ENCODE measurements at places on chromosomes 5 and 9. TPM values are rescaled to one million over a fixed set of nuclear protein-coding genes. Genes with fewer than 3 reads are reported as not detected.
A peak's percentile ranks its signal among the peaks of the same experiment; 100 is the strongest.

The FLT4 gene
- 2.0 TPM for total RNA-seq

The SPOCK1 gene
- total RNA-seq, result 84.5 TPM

The FBP1 gene
- 4.1 TPM for total RNA-seq

The MATR3 gene
- total RNA-seq, result 159 TPM

The PCDHB16 gene
- total RNA-seq, result 5.3 TPM

The PCDHB13 gene
- 4.2 TPM for total RNA-seq

The BTNL3 gene
- total RNA-seq, result not detected

The FOXD4L5 gene
- total RNA-seq, result not detected

The OLFM1 gene
- 9.7 TPM for total RNA-seq

The AIF1L gene
- 27.3 TPM for total RNA-seq

The JAKMIP2 gene
- 0.33 TPM for total RNA-seq

The PTPRD gene
- 5.5 TPM for total RNA-seq

The CARTPT gene
- total RNA-seq, result not detected

The SLC22A4 gene
- 1.5 TPM for total RNA-seq

GRCh38 chr9:130823435-130823834 lies 11.6 kb upstream of the ABL1 start:
- no peak for DNase-seq

DNA sequence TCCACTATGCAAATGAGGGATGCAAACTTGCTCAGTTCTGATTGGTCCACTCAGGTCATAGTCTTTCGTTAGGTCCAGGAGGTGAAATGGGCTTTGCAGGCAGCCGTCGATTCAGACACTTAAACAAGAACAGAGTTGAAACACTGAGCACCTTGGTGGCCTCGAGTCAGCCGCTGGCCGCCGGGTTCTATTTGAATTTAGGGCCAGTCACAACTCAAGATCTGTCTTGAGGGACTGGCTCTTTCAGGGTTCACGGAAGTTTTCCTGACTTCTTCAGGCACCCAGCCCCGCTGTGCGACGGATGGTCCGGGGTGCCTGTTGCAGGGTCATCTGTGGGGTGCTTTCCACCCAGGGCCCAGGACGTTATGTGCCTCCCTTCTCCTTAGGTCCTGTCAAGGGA lies 412.8 kb upstream of the IRX4 start:
- no peak for DNase-seq

GRCh38 chr5:37975531-37975930 lies 135.7 kb upstream of the GDNF start:
- DNase-seq, result no peak

DNA sequence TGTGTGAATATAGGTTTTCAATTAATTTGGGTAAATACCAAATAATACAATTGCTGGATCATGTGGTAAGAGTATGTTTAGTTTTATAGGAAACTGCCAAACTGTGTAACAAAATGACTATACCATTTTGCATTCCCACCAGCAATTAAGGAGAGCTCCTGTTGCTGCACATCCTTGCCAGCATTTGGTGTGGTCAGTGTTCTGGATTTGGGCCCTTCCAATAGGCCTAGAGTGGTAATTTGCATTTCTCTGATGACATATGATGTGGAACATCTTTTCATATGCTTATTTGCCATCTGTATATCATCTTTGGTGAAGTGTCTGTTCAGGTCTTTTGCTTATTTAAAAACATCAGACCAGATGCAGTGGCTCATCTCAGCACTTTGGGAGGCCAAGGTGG lies 11.6 kb upstream of the RFK start:
- no peak for DNase-seq

DNA sequence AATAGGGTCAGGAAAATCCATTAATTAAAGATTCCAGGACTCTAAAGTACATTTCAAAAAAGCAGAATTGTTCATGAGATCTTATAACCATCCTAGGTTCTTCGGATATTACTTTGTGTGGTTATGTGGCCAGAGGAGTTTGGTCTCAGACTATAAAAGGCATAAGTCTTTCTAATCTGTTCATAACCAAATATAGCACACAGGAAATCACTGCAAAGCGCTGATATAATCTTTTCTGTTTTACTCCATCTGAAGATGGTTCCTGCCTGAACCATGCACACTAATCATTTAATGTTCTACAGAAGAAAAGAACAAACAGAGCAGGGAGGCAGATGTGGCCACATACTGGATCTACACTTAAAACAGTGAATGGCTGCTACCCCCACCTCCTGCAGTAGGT lies 182.8 kb downstream of the SEMA5A start:
- DNase-seq, result no peak

DNA sequence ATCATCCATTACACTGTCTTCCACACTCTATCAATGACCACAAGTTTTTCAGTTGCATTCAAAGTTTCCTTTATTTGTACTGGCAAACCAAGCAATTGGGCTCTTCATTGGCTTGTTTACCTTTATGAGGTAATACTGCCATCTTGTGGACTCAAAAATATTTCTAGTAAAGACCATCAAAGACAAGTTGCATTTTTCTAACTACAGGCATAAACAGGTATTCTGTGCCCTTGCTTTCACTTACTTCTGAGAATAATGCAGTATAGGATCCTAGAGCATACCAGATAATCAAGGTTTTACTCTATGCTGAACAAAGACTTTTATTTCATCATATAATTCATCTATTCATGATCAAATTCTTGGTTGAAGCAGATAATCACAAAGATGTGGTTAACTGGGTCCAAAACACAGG lies 173.7 kb upstream of the POU5F2 start:
- no peak for DNase-seq

DNA sequence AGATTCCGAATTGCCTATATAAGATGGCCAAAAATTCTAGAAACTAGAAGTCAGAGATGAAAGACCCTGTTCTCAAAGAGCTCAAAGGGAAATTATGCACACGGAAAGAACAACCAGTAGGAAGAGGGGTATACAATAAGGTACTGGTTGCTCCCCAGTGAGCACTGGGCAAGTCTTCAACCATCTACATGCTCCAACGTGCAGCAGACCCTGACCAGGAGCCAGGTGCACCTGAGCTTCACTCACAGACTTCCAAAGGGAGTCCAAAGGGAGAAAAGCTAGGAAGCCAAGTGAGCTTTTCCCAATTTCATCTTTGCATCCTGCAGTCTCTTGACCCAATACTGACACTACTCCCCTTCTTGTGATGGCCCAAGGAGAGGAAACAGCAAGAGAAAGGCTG lies 3.9 kb downstream of the REEP5 start:
- DNase-seq, result no peak

DNA sequence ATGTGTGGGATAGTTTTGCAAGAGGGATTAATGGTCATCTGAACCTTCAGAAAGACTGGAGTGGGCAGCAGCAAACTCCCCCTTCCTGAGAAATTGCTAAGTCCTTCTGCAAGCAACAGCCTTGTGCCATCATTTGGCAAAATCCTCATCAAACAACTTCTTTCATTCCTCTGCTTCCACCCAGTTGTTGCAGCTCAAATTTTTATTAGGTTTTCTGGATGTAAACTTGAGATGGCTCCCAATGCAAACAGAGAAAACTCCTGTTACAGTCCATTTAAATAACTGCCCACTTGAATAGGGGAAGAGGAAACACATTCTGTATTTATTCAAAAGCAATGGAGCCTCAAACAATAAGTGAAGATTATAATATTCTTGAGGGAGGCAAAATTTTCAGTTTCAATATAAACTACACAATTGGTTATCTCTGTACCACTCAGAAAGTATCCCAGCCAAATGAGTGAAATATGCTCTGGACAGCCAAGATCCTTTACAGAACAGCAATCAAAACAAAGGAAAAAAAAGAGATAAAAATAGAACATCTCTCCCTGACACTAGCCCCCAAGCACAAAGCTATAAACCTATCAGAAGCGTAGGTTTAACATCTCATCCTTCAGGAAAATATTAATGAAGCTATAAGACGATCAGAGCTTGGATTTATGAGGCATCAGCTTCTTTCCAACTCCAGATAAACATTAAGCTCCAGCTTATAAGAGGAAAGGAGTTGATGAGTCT lies 17.3 kb upstream of the DAP start:
- DNase-seq, result no peak

DNA sequence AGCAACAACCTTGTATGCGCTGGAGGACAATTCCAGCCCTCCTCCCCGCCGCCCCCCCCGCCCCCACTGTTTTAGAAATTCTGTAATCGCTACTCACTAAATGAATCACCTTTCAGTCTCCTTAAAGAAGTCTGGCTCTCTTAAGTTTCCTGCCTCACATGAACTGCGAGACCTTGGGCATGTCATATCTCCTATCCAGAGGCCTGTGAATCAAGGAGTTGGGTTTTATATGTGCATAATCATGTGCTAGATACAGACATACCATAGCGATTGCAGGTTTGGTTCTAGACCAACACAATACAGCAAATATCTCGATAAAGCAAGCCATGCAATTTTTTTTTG lies 337 bp upstream of the DMAC1 start:
- DNase-seq, result no peak

- no peak for DNase-seq
Observed at GRCh38 chr9:71479621-71480020, 288.7 kb downstream of the CEMIP2 start.

DNA sequence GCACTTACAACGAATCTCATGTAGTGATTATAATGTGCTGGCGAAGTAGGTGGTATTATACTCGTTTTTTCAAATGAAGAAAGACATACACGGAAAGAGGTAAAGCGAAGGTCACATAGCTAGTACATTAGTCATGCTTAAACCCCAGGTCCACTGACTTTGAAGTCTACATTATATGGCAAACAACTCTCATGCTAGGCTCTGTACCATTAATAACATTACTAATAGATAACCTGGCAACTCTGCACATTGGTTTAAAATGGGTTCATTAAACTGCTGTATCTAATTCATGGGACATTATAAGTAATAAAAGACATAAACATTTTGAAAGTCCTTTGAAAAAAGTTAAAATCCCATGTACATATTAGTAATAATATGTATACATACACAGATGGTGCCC lies 21.2 kb downstream of the FYB1 start:
- DNase-seq, result no peak

GRCh38 chr5:66143473-66144073 lies 527 bp upstream of the SREK1 start:
- DNase-seq, result no peak

GRCh38 chr5:135184646-135185045 lies 150.6 kb upstream of the PITX1 start:
- DNase-seq, result peak; percentile 34

DNA sequence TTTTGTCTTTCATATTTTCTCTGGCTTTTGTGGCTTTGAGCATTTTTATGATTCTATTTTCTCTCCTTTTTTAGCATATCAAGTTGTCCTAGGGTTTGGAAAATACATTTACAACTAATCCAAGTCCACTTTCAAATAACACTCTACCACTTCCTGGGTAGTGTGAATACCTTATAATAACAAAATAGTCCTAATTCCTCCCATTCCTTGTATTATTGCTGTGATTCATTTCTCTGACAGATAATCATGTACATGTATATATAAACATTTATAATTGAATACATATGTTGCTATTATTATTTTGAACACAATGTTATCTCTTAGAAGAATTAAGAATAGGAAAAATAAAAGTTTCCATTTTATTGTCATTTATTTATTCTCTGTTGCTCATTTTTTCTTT lies 14.9 kb upstream of the ADAM19 start:
- DNase-seq, result no peak

DNA sequence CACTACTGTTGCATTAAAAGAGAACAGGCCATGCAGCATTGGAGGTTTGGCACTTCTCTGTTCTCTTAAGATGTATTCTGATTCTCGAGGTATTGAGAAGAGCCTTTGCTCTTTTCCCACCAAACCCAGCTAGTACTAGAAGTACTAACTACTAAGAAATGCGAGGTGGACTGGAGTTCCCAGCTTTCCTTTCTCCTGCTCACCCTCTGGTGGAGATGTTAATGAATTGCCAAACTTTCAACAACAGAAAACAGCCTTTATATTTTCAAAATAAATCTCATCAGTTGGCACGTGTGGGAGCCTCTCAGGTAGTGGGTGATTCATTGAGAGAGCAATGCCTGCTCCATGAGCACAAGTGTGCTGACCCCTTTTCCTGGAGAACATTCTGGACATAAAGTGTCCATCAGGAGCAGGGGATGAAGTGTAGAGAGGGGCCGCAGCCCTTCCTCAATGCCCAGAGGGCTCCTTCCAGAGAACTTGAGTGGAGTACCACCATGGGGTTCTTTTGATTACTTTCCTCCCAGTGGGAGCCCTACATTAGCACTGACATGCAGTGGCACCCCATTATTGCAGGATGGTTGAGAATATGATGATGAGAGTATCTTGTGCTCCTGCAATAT lies 45.7 kb downstream of the TMEM174 start:
- DNase-seq, result no peak

DNA sequence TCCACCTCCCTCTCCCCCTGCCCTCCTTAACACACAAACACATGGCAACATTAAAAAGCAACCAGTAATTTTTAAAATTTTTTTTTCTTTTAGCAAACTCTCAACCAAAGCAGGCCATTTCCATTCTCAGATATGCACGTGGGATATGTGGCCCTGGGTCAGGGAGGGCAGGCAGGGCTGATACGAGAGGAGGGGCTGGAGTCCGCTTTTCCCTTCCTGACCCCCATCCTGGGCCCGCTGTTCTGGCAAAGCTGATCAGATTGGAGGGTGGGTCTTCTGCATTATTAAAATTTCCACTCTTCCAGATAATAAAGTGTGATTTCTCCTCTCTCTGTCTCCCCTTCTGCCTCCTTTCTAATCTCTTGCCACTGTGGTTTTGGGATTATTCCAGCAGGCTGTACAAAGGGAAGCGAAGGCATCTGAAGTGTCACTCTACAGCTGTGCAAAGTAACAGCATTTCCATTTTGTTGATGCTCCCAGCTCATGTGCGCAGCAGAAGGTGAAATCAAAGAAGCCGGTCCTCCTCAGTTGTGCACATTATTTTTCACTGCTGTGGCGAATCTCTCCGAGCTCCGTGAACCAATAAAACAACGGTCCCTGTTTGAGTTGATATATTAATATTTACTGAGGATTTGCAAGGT lies 12.0 kb downstream of the IRX1 start:
- no peak for DNase-seq

DNA sequence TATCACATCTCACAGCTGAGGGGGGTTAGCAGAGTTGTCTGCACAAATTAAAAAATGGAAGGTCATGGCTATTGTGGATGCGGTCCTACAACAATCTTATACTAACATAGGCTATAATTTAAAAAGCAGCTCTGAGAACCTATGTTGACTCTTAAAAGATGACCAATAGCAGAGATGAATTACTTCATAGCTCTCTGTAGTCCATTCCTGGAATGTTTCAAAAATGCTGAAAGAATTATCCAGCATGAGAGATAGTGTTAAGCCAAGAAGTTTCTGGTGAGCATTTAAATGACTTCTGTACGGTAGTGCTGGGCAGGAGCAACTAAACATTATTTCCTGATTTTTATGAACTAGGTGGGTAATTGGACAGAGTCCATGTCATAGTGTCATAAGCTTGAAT lies 218.2 kb upstream of the NUDT12 start:
- no peak for DNase-seq

GRCh38 chr5:147190331-147190730 lies 44.5 kb upstream of the STK32A start:
- DNase-seq, result no peak

DNA sequence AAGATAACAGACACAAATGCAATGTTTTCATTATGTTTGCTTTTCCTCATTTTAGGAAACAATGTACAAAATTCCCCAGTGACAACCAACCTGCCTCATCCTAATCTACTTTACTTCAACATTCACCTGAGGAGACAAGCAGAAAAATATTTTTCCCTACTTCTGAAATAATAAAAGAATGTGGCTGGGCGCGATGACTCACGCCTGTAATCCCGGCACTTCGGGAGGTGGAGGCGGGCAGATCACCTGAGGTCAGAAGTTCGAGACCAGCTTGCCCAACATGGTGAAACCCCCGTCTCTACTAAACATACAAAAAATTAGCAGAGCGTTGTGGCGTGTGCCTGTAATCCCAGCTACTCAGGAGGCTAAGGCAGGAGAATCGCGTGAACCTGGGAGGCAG lies 36.9 kb downstream of the MYO10 start:
- DNase-seq, result no peak

GRCh38 chr5:56350597-56351170 lies 117.6 kb upstream of the ANKRD55 start:
- DNase-seq, result peak; percentile 79
